ENCODE measurements at places on chromosomes 1 and 21. TPM values are rescaled to one million over a fixed set of nuclear protein-coding genes. Genes with fewer than 3 reads are reported as not detected.

Gene ACTA1
- 1.2 TPM for polyA plus RNA-seq

Gene ILF2
- polyA plus RNA-seq = 285 TPM

Gene FAM3B
- polyA plus RNA-seq = 25.2 TPM

Gene TENT5C
- polyA plus RNA-seq = 2.9 TPM

Gene ADORA1
- 6.9 TPM for polyA plus RNA-seq

Gene SOX13
- 47.6 TPM for polyA plus RNA-seq

Gene ZSWIM5
- polyA plus RNA-seq = 6.5 TPM

Gene BMP8B
- polyA plus RNA-seq = 3.8 TPM

Gene C1QB
- polyA plus RNA-seq = 9.2 TPM

Gene MXRA8
- polyA plus RNA-seq = 178 TPM

Gene CZIB
- polyA plus RNA-seq = 81.0 TPM

Gene PTGS2
- polyA plus RNA-seq = 1.3 TPM

Gene FAM78B
- 0.91 TPM for polyA plus RNA-seq
